Colonic mucosa (tissue), 4 donors: ENCODE measurements at places on chromosomes 3 and 15. TPM values are rescaled to one million over a fixed set of nuclear protein-coding genes. Genes with fewer than 3 reads are reported as not detected.

GRCh38 chr3:17749705-17750293 lies 7.4 kb upstream of the TBC1D5 start:
- DNase-seq, result no peak

DNA sequence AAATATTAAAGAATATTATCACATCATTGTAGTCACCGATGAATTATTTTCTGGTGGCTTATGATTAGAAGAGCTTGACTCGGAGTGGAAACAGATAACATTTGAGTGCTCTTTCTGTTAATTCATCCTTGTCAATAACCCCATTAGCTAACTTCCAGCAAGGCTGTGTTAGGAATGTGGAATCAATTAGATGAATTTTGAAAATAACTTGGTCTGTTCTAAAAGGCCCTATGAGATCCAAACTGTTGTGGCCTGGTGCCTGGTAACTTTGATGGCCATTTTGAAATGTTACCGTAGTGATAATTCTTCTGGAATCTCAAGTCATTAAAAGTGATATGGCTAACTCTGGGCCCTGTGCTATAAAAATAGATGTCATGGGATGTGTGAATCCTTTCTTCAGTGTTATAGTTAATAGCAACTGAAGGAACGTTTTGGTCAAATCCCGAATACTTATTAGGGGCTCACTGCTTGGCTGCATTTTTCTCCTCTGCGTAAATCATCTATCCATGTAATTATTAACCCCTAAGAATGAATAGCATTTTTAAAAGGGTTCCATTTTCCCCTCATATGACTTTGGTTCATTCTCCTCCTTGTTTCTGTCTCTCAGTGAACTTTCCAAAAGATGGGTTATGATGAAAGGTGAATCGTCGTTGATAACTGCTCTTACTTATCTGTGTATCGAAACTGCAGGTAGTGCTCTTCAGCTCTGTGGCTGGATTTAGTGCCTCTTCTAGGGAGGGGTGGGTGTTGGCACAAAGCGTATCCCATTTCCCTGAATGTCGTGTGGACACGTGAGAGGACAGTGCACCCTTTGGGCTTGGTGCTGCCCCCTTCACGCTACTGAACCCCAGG lies 82.7 kb downstream of the IGF1R start:
- no peak for DNase-seq

- DNase-seq, result peak; percentile 52
Measured at GRCh38 chr3:172622916-172623700, 87.8 kb downstream of the NCEH1 start.

Gene INKA1
- 0.88 TPM for total RNA-seq

DNA sequence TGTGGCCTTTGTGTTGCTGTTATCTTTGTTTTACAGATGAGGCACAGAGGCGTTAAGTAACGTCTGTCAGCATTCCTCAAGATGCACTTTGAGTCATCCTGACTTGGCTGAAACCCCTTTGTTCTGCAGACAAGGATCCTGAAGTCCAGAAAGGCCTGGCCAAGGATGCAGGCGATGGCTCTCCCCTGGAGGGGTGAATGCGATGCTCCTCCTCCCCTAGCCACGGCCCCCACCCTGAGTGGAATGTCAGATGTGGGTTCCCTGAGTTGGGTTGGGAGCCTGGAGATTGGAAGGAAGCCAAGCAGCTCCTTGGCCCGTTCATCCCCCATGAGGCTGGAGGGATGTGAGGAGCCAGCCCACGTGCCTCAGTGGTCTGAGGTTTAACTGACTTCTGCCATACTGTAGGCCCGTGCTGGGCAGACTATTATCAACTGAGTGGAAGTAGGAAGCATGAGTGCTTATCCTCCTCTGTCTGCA lies 43.3 kb downstream of the POMGNT2 start:
- no peak for DNase-seq

GRCh38 chr3:143525408-143525807 lies 322.9 kb downstream of the SLC9A9 start:
- no peak for DNase-seq

Gene TMEM40
- not detected for total RNA-seq

- DNase-seq, result no peak
Measured at GRCh38 chr15:60633426-60633968, 154.6 kb upstream of the ICE2 start.

Gene CPNE9
- total RNA-seq, result not detected

- no peak for DNase-seq
Measured at GRCh38 chr3:66593978-66594377, 93.2 kb upstream of the LRIG1 start.

DNA sequence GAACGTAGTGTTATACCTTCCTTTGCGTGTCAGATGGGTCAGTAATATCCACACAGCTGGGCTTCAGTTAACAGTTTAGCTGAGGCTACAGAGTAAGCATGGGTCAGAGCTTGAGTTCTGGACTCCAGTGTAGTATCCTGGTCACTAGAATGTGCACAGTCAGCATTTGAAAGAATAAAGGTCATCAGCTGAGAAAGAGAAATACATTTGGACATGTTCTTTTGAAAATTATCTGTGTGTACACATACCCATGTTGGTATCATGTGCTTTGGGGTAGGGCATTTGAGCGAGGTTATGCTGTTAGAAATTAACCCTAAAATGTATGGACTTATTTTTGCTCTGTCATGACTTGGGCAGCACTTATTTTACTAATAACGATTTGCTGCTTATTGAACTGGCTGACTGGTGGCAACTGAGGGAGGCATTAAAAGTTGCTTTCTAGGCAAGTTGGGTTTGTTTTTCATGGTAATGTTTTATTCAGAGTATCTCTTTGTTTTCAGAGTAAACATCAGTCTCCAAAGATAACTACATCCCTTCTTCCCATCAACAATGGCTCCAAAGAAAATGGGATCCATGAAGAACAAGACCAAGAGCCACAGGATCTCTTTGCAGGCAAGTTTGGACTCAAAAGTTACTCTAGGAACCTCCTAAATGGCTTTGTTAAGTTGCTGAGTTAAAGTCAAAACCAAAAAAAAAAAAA lies 16.4 kb downstream of the SNX1 start:
- no peak for DNase-seq

Gene CSK
- total RNA-seq, result 126 TPM

DNA sequence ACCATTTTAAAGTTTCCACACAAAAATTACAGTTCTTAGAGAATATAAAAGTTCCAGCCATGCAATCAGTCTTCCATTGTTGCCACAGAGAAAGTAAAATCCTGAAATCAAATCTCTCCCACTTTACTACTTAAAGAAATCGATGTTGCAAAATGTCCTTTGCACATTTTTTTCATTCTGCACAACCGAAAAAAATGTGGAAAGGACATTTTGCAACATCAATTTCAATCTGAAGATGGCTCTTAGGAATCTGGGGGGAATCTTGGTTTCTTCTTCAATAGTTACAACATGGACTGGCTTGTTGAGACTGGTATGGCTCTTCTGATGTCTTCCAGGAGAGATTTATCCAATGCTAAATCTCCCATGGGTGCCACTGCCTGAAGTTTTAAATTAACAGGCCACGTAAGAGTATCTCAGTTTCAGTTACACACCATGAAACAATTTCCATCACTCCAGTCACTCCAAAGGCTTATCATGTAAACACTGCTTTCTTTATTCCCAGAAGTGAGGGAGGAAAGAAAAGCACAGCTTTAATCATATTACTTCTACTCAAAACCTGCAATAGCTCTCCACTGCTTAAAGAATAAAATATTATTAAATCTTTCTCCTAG lies 55.8 kb upstream of the CTNNB1 start:
- DNase-seq, result no peak

- no peak for DNase-seq
Measured at GRCh38 chr15:96818861-96819260, 488.4 kb downstream of the NR2F2 start.

GRCh38 chr3:3633761-3634160 lies 165.5 kb upstream of the LRRN1 start:
- DNase-seq, result no peak

DNA sequence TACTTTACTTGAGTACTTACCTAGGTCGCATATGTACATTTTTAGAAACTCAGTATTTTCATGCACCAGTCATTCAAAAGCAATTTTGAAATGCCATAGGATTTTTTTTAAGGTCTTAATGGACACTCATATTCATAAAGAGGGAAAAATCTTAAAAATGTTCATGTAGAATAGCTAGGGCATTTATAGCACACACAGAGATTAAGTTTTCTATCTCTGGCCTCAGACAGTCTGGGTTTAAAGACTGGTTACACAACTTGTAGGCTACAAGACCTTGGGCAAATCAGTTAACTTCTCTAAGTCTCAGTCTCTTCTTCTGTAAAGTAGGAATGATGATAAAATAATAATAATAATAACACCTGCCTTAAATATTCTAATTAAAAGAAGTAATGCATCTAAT lies 48.5 kb upstream of the UBP1 start:
- no peak for DNase-seq

Gene DRD3
- total RNA-seq, result not detected

Gene P3H2
- total RNA-seq, result 22.2 TPM

DNA sequence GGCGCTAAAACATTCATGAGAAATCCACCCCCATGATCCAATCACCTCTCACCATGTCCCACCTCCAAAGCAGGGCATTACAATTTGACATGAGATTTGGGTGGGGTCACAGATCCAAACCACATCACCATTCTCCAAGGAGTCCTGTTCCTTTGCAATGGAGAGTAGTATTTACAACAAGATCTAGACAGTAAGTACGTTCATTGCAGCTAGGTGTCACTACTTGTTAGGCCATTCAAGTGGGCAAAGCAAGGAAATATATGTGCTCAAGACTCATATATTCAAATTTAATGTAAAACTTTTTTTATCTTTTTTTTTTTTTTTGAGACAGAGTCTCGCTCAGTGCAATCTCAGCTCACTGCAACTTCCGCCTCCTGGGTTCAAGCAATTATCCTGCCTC lies 79.3 kb downstream of the AQP9 start:
- DNase-seq, result no peak

- no peak for DNase-seq
Measured at GRCh38 chr3:185988080-185988815, 50.4 kb upstream of the TRA2B start.

- DNase-seq, result no peak
Measured at GRCh38 chr3:108393128-108393900, 97.0 kb downstream of the HHLA2 start.

Gene TWF2
- total RNA-seq, result 45.0 TPM

DNA sequence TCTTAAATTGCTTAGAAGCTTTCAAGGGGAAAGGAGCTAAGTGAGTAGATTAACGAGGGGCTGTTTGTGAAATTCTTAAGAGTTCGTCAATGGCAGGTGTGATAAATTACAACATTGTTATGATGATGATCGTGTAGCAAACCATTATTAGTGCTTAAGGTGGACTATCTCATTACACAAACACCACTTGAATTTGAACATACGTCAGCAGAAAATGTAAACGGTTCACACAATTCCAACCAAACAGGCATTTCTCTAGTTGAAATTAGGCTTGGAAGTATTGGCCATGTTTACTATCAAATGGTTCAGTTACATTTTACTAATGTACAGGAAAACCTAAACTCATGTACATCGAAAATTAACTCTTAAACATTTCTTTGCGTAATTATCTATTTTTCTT lies 102.8 kb downstream of the PYDC2 start:
- DNase-seq, result no peak

Gene TTLL13
- 1.2 TPM for total RNA-seq

Gene ASTE1
- 9.3 TPM for total RNA-seq
